ENCODE measurements at places on chromosomes 3 and 15.

DNA sequence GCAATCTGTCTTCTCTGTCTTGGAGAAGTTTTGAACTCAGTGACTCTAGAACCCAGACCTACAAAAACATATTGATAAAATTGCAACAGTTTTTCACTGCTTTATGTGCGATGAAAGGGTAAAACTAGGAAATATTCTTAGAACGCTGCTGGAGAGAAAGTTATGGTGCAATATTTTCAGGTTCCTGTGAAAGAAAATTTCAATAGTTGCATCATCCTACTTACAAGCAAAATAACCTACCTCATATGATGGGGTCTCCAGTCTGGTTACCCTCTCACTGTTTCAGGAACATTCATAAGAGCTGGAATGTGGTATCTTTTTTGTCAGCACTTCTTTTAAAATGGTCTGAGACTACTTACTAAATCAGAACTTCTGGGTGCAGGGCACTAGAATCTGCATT, 27.1 kb downstream of the GATM start:
- no peak for DNase-seq

- no peak for DNase-seq
Measured at GRCh38 chr3:59816312-59816711, 766.5 kb upstream of the CFAP20DC start.

- no peak for DNase-seq
Measured at GRCh38 chr3:100008081-100008698, 106.1 kb downstream of the FILIP1L start.

GRCh38 chr3:3792391-3792790, 6.8 kb upstream of the LRRN1 start:
- DNase-seq = no peak

DNA sequence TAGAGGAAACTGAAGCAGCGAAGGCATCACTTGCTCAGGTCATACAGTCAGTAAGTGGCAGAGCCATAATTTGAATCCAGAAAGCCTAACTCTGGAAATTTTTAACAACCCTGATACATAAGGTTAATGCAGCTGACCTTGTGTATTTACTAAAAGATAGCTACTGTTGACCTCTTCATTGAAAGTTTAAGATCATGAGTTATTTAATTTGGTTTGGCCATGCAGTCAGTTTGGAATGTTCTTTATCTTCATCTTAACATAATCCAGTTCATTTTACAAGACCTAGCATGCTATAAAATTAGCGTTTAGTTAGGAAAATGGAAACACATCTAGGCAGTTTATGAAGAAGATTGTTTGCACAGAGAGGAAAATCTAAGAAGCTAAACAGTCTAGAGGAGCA, 240.9 kb downstream of the RBMS3 start:
- DNase-seq = no peak

DNA sequence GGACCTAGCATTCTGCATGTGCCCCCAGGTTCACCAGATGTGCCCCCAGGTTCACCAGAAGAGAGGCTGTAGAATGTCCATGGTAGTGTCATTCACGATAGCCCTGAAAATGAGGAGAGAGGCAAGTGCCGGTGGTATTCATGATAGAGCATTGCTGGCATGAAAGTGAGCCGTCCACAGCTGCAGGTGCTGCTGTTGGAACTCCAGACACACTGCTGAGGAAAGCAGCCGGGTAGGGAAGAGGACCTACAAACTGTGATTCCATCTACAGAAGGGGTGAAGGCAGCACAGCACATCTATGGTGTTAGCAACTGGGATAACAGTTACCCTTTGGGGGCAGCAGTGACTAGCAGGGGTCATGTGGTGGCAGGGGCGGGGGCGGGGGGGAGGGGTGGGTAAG, 125.0 kb upstream of the PLXNA1 start:
- DNase-seq = no peak

- no peak for DNase-seq
Measured at GRCh38 chr3:169389925-169390253, 273.6 kb downstream of the MECOM start.

- DNase-seq = no peak
Measured at GRCh38 chr3:176583956-176584355, 613.3 kb downstream of the TBL1XR1 start.

DNA sequence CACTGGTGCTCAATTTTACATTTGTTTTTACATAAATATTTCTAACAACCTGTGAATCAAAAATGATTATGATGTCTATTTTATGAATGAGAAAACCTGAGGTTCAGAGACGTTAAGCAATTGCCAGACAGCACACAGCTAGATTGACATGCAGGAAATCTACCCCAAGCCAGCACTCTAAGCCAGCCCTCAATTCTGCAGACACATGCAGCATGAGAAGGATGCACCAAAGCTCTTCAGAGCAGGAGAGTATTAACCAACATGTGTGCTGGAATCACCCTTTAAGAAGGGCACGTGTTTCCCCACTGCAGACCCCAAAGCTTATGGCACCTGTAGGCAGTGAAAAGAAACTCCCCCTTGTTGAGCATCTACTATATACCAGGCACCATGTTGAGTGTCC, 126.1 kb upstream of the ARHGEF3 start:
- DNase-seq = no peak

DNA sequence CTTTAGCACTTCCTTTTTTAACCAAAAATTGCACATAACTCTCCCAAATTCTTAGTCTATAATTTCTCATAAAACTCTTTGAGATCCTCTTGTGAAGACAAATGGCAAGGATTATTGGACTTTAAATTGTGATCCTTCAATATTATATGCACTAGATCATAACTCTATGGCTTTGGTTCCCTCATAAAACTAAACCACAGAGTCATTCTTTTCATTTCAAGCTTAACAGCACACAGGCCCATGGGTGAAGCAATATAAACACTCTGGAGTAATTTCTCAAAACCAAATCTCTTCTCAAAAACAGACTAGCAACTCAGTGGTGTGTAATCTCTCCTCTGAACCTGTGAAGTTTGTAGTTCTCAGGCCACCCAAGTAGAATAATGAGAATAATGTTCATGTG, 171.0 kb upstream of the NECTIN3 start:
- DNase-seq = no peak

- DNase-seq = no peak
Measured at GRCh38 chr3:65402597-65402996, 636.1 kb downstream of the MAGI1 start.

Data from stimulated activated CD4-positive, alpha-beta T cell treated with anti-CD3 and anti-CD28 coated beads, TNF-alpha, amount 100 ng/mL, for 24 hours (primary cell).